ENCODE measurements at places on chromosomes 4 and X. TPM values are rescaled to one million over a fixed set of nuclear protein-coding genes. Genes with fewer than 3 reads are reported as not detected.

The EOLA1 gene
- 29.6 TPM for total RNA-seq

The MFAP3L gene
- 0.10 TPM for total RNA-seq

The MYOZ2 gene
- not detected for total RNA-seq

The CSAG3 gene
- total RNA-seq: 2.6 TPM

The SH3TC1 gene
- total RNA-seq: 1.8 TPM

The MAOB gene
- 0.30 TPM for total RNA-seq

The RTL9 gene
- total RNA-seq: 0.02 TPM

All from M059J (cell line).